Immature natural killer cell (primary cell): ENCODE measurements at places on chromosomes 12 and 14.
A peak's percentile ranks its signal among the peaks of the same experiment; 100 is the strongest.

DNA sequence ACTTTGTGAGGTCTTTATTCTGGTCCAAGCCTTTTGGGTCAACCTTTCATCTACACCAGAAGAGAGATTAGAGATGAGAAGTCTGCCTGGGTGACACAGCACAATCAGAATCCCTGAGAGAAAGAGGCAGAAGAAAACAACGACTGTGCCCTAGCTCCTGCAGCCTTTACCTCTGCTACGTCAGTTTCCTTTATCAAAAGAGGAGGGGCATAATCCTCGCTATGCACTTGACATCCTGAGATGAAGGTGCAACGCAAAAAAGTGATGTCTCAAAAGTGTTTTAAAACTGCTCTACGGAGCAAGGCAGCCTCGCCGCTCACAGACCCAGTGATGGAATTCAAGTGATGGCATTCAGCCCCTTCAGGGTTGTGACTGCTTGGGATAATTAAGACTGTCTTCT is 21.7 kb downstream of the ZDHHC22 start:
- H3K4me1 ChIP-seq: peaks cover 37% of the 10 kb centered on the region
- no peak for DNase-seq
- no peaks in the 10 kb centered on the region for H3K27me3 ChIP-seq
- no peak overlapping the region for H3K4me3 ChIP-seq
- peaks cover 9% of the 10 kb centered on the region for H3K36me3 ChIP-seq
- no peak overlapping the region for H3K27ac ChIP-seq

GRCh38 chr14:92704036-92704804 is 44.2 kb downstream of the LGMN start:
- DNase-seq: peak; percentile 41
- H3K36me3 ChIP-seq: no peaks in the 10 kb centered on the region
- no peak overlapping the region for H3K27ac ChIP-seq
- H3K4me3 ChIP-seq: peak overlapping the region; percentile 41
- H3K27me3 ChIP-seq: peaks cover 46% of the 10 kb centered on the region

DNA sequence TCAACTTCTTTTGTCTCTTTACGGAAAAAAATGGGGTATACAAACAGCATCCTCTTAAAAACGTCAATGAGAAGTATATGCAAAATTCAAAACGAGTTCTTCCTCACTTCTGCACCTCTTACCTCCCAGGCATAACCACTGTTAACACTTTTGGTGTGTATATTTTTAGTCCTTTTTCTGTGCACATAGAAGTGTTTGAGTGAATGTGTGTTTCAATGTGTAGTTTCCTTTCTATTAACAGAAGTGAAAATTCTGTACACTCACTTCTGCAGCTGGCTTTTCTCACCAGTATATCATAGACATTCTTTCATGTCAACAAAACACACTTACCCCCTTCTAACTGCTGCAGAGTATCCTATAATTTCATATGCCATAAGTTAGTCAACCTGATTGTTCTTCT is 5.4 kb downstream of the UBR7 start:
- no peak overlapping the region for H3K27ac ChIP-seq
- no peak overlapping the region for H3K4me3 ChIP-seq
- peaks cover 3% of the 10 kb centered on the region for H3K27me3 ChIP-seq
- H3K36me3 ChIP-seq: peaks cover 11% of the 10 kb centered on the region
- H3K4me1 ChIP-seq: peaks cover 28% of the 10 kb centered on the region
- no peak for DNase-seq

DNA sequence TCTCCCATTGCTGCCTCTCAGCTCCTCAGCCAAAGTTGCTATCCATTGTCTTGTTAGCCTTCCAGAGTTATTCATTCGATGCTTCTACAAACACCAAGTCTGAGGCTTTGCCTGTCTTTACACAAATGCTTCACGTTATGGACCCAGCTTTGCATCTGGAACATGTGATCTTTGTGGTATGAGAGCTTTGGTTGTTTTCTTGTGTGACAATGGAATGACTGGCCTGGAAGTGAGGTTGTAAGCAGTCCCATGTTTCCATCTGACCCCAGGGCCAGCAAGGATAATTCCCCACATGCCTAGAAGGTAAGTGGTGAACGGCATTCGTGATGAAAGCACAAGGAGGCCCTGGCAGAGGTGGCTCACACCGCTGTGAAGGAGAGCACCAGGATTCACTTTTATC is 866.7 kb upstream of the TMEM132C start:
- H3K27me3 ChIP-seq: no peaks in the 10 kb centered on the region
- H3K4me1 ChIP-seq: no peaks in the 10 kb centered on the region
- no peak for DNase-seq

DNA sequence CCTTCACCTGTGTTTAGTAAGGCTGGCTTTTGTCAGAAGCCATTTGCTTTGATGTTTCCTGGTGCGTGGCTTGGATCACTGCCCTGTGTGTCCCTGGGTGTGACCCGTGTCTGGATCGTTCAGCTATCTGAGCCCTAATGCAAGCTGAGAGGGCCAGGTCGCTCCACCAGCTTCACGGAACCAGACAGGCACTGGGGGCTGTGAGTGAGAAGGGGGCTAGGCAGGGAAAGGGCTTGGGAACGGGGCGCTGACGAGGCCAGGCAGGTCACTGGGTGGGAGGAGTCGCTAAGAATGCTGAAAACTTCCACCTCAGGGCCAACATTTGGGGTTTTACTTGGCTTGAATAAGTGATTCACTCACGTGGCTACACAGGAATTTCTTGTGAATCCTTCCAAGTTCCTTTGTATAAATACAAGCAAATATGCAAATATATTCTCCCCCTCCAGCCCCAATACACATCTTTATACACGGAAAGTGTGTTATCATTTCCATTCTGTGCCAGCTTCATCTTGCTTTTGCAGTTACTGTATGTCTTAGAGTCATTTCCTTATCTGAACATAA is 24.2 kb upstream of the MMP17 start:
- H3K27me3 ChIP-seq: no peaks in the 10 kb centered on the region
- no peak overlapping the region for H3K27ac ChIP-seq
- no peak overlapping the region for H3K4me3 ChIP-seq
- H3K4me1 ChIP-seq: peaks cover 15% of the 10 kb centered on the region
- no peak for DNase-seq
- peaks cover 16% of the 10 kb centered on the region for H3K36me3 ChIP-seq

DNA sequence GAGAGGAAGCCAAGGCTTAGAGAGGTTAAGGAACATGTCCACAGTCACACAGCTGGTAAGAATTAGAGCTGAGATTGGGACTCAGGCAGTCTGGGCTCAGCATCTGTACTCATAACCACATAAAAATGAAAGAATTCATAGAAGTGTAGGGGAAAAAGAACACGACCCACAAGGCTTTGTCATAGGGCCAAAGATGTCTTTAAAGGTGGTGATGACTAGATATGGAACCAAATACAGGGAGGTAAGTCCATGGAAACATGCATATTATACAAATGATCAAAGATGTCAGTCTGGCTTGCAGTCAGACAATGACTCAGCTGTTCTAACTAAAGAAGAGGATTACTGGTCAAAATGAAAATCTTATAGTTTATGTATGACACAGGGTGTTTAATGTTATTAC is 7.2 kb upstream of the SSPN start:
- H3K4me1 ChIP-seq: no peaks in the 10 kb centered on the region
- peaks cover 9% of the 10 kb centered on the region for H3K27me3 ChIP-seq
- no peak overlapping the region for H3K27ac ChIP-seq
- no peaks in the 10 kb centered on the region for H3K36me3 ChIP-seq
- no peak overlapping the region for H3K4me3 ChIP-seq
- no peak for DNase-seq

- no peak overlapping the region for H3K4me3 ChIP-seq
- H3K27ac ChIP-seq: no peak overlapping the region
- H3K27me3 ChIP-seq: peaks cover 4% of the 10 kb centered on the region
Observed at GRCh38 chr14:98956181-98956580, 315.8 kb downstream of the BCL11B start.

DNA sequence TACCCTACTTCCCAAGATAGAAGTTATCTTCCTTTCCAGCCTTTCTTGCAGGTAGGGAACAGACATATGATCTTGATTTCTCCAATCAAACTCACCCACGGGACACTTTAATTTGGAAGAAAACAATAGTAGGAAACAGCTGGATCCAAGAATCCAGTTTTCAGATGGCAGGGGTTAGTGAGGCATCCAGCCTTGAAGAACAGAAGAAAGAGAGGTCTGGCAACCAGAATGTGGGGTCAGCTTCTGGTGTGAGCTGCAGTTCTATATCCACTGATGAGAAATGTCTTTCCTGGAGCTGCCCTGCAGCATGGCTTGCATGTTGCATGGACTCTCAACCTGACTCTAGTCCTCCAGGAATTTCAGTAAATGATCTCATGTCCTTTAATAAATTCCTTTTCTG is 83.8 kb downstream of the TTC8 start:
- H3K27me3 ChIP-seq: peaks cover 8% of the 10 kb centered on the region
- no peak overlapping the region for H3K4me3 ChIP-seq
- no peak overlapping the region for H3K27ac ChIP-seq
- H3K36me3 ChIP-seq: no peaks in the 10 kb centered on the region
- no peak for DNase-seq

DNA sequence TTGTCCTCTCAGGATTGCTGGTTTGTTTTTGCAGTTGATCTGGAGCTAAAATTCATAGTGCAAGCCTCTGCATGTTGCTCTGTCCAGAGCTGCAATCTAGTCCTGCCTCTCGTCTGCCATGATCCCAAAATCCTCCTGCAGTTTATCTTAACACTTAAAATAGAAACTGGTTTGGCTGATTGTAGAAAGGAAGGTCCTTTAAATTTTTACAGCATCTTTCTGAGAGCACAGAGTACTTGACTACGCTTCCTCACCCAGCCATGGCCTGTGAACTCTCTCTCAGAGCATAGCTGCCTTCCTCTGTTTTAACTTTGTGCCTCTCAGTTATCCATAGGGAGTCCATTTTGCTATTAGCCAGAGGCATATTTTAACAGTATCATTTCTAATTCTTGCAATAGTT is 877.1 kb downstream of the C12orf50 start:
- H3K4me3 ChIP-seq: no peak overlapping the region
- no peaks in the 10 kb centered on the region for H3K4me1 ChIP-seq
- no peaks in the 10 kb centered on the region for H3K36me3 ChIP-seq
- DNase-seq: no peak
- no peak overlapping the region for H3K27ac ChIP-seq

GRCh38 chr12:106135075-106135474 is 3.7 kb downstream of the NUAK1 start:
- no peaks in the 10 kb centered on the region for H3K36me3 ChIP-seq
- H3K27me3 ChIP-seq: peaks cover 13% of the 10 kb centered on the region

DNA sequence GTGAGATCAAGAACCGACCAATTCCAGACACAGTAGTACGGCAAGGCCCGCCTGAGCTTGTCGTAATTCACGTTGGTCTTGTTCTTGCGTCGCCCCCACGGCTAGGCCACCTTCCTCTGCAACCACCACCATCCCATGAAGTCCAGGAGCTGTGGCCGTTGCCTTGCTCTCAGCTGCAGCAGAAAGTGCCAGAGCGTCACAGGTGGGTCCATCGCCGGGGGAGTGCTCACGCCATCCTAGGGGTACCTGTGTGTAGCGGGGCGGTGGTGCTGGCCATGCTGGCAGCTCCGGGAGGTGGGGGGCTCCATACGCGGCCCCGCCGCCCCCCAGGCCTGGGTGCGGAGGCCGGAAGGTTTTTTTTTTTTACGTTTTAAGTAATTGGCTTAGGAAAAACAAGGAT is 23.1 kb downstream of the TMEM121 start:
- no peak overlapping the region for H3K27ac ChIP-seq
- no peaks in the 10 kb centered on the region for H3K27me3 ChIP-seq
- no peak overlapping the region for H3K4me3 ChIP-seq
- H3K4me1 ChIP-seq: no peaks in the 10 kb centered on the region

GRCh38 chr14:61350427-61351270 is 29.3 kb downstream of the PRKCH start:
- peak overlapping the region; percentile 67 for H3K4me3 ChIP-seq
- H3K4me1 ChIP-seq: no peaks in the 10 kb centered on the region
- DNase-seq: peak; percentile 53
- peak overlapping the region; percentile 98 for H3K27ac ChIP-seq
- peaks cover 33% of the 10 kb centered on the region for H3K27me3 ChIP-seq
- H3K36me3 ChIP-seq: peaks cover 2% of the 10 kb centered on the region

GRCh38 chr12:54650409-54650808 is 2.2 kb upstream of the DCD start:
- H3K27me3 ChIP-seq: peaks cover 3% of the 10 kb centered on the region
- H3K27ac ChIP-seq: no peak overlapping the region
- H3K4me3 ChIP-seq: no peak overlapping the region

- no peak for DNase-seq
- H3K4me3 ChIP-seq: peak overlapping the region; percentile 76
- peaks cover 10% of the 10 kb centered on the region for H3K27me3 ChIP-seq
- no peaks in the 10 kb centered on the region for H3K36me3 ChIP-seq
- peaks cover 17% of the 10 kb centered on the region for H3K4me1 ChIP-seq
Observed at GRCh38 chr12:76879710-76880518, 1.1 kb upstream of the CSRP2 start.

- no peak overlapping the region for H3K4me3 ChIP-seq
- H3K27me3 ChIP-seq: peaks cover 4% of the 10 kb centered on the region
- H3K4me1 ChIP-seq: no peaks in the 10 kb centered on the region
- peaks cover 55% of the 10 kb centered on the region for H3K36me3 ChIP-seq
Observed at GRCh38 chr12:57797933-57798332, 15.3 kb downstream of the TSFM start.

DNA sequence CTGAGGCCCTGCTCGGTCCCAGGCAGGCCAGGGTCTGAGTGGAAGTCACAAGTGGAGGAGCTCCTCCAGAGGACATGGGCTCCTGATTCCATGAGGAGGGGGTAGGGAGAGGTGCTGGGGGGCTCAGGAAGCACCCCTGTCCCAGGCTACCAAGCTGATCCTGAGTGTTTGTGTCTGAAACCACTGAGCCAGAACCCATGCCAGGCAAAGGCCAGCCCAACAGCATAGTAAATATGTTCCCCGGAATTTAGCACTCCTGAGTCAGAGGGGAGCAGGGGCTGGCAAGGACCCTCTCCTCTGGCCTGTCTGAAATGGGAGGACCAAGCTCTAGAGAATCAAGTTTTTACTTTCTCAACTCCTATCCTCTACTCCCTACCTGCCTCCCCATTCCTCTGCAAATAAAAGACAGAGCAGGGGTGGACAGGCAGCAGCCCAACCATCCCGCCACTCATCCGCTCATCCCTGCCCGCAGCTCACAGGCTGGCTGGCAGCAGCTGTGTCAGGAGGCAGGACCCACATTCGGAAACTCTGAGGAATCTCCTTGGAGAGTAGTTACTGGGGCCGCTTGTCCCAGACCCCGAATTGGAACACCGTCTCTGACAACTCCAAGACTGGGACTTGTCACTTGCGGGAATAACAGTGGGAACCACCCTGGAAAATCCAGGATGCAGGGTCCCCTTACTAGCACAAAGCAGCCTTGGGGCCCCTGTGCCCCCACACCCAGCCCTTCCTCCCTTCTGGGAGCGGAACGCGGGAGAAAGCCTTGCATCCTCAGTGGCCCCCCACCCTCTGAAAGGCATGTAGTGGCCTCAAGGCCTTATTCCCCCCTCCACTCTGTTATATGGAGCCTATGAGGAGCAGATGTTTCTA is 102.5 kb downstream of the ZFP36L1 start:
- peaks cover 4% of the 10 kb centered on the region for H3K27me3 ChIP-seq
- no peaks in the 10 kb centered on the region for H3K36me3 ChIP-seq
- H3K27ac ChIP-seq: no peak overlapping the region

- no peak for DNase-seq
- no peak overlapping the region for H3K27ac ChIP-seq
- H3K36me3 ChIP-seq: no peaks in the 10 kb centered on the region
- H3K27me3 ChIP-seq: peaks cover 33% of the 10 kb centered on the region
- H3K4me1 ChIP-seq: peaks cover 2% of the 10 kb centered on the region
Observed at GRCh38 chr12:1540690-1541089, 53.7 kb downstream of the FBXL14 start.

- H3K27me3 ChIP-seq: no peaks in the 10 kb centered on the region
- DNase-seq: no peak
- no peaks in the 10 kb centered on the region for H3K36me3 ChIP-seq
- no peaks in the 10 kb centered on the region for H3K4me1 ChIP-seq
- no peak overlapping the region for H3K27ac ChIP-seq
Observed at GRCh38 chr12:40647651-40648050, 44.6 kb upstream of the CNTN1 start.

GRCh38 chr12:11827091-11828061 is 177.9 kb downstream of the ETV6 start:
- H3K27me3 ChIP-seq: peaks cover 2% of the 10 kb centered on the region
- peaks cover 7% of the 10 kb centered on the region for H3K36me3 ChIP-seq
- DNase-seq: no peak
- peaks cover 13% of the 10 kb centered on the region for H3K4me1 ChIP-seq
- H3K4me3 ChIP-seq: no peak overlapping the region
